ENCODE measurements at places on chromosomes 7 and 10. TPM values are rescaled to one million over a fixed set of nuclear protein-coding genes. Genes with fewer than 3 reads are reported as not detected.

Gene SDK1
- 5.0 TPM for polyA plus RNA-seq

Gene HMX2
- 0.12 TPM for polyA plus RNA-seq

Gene GNA12
- 3.4 TPM for polyA plus RNA-seq

Gene UCMA
- not detected for polyA plus RNA-seq

Gene MBL2
- polyA plus RNA-seq = not detected

Gene MACC1
- polyA plus RNA-seq = 8.7 TPM

Gene CCNY
- 50.2 TPM for polyA plus RNA-seq

Gene NAT16
- polyA plus RNA-seq = not detected

Data from small intestine (tissue), 16 donors.